8988T (cell line): ENCODE measurements at places on chromosomes 16 and 17.

GRCh38 chr16:71780521-71781089 lies 28.0 kb downstream of the AP1G1 start:
- no peak for DNase-seq

- DNase-seq = no peak
Observed at GRCh38 chr17:54153423-54153822, 330.7 kb downstream of the KIF2B start.

- DNase-seq = no peak
Observed at GRCh38 chr16:47506800-47507199, 45.7 kb downstream of the PHKB start.

- no peak for DNase-seq
Observed at GRCh38 chr16:72428681-72429376, 256.9 kb upstream of the PMFBP1 start.

DNA sequence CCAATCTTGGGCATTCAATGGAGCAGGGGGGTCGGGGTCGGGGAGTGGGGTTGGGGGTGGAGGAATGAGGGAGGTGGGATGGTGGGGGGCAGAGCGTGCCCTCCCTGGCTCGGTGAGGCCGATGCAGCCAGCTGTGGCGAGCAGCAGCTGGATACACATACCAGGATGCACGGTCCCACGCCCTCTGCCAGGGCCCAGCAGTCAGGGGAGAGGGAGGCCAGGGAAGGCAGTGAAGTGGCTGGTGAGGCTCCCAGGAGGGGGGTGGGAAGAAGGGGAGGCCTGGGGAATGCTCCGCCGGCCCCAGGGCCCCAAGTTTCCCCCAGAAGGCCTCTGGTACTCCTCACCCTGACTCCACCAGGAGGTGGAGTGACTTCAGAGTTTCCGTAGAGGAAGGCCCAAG lies 77.6 kb upstream of the LHX1 start:
- DNase-seq = no peak

- DNase-seq = no peak
Observed at GRCh38 chr17:13647543-13648021, 45.9 kb upstream of the HS3ST3A1 start.

GRCh38 chr16:14301169-14302030 lies 230.3 kb downstream of the MRTFB start:
- DNase-seq = no peak

DNA sequence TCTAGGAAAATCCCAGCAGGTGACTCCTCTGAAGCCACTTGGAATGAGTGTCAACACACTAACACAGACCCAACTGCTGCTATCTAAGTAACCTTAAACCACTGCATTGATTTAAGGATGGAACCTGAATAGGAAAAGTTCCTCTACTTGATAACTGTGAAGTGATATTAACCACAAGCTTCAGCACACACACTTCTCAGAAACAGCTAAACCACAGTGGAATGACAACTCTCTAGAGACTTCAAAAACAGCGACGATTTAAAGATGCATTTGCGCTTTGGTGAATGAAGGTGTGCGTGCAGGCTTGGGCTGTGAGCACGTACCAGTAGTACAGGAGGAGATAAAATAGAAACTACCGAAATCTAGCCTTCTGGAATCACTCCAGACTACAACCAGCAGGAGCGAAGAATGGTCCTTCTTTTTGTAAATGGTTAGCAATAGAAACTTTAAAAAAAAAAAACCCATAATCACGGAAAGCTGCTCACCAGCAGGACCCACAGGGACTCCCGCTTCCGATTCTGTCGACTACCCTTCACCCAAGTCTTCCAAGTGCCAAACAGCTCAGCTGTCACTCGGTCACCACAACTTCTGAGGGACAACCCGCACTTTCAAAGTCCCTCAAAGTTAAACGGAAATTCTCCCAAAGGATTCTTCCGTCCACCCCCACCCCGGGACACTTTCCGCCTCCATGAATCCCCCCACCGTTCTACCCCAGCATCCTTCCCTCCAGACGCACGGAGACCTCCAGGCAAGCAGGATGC lies 137.7 kb upstream of the CORO6 start:
- DNase-seq = no peak

GRCh38 chr17:78828470-78829185 lies 12.0 kb downstream of the USP36 start:
- no peak for DNase-seq

- DNase-seq = no peak
Observed at GRCh38 chr17:32536736-32537643, 50.2 kb downstream of the CDK5R1 start.

DNA sequence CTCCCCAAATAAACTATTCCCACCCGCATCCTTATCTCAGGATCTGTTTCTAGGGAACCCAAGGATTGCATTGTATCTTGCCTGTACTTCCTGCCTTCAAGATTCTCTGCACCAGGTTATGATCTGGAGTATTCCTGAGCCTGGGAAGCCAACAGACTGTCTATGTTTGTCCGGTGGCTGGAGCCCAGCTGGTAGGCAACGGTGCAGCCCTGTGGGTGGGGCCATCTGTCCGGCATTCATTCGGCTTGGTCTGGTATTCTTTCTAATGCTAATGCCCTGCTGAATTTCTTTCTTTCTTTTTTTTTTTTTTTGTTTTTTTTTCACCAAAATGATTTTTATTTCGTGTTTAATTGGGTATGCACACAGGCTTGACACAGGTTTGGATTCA lies 20.7 kb upstream of the TVP23A start:
- DNase-seq = no peak

DNA sequence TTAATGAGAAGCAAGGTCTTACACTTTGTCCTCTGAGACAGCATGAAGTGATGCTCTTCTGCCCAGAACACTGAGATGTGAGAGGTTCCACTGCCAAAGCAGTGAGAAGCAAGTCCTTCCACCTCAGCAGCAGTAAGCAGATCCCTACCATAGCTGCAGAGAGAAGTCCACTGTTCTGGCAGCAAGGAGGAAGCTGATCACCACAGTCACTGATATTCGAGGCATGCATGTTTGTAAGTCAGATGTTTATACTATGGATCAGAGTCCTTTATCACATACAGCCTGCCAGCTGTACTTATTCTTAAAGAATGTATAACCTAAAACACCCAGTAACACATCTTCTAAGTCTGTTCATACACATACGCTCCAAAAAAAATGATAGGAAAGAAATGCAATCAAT lies 18.2 kb upstream of the METTL2A start:
- no peak for DNase-seq

DNA sequence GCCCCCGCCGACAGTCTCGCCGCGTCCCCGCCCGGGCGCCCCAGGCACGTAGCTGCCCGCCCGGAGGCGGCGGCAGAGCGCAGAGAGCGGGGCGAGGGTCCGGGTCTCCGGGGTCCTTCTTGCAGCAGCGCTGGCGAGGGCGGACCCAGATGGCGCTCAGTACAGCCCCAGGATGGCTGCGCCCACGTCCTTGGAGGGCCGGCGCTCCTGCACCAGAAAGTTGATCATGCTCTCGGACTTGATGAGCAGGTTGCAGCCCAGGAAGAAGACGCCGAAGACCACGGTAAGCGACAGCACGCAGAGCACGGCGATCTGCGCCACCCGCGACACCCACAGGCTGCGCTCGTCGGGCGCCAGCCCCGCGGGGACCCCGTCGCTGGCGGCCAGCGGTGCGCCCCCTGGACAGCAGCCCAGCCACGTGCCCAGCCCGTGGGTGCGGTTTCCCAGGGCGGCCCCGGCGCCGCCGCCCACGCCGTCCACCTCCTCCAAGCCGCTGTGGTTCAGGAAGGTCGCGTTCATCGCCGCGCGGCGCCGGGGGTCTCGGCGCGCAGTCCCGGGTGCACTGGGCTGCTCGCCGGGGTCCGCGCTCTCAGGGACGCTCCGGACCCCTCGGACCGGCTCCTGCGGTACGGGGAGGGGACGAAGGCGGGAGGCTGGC lies 435 bp downstream of the RPRML start:
- DNase-seq = no peak

DNA sequence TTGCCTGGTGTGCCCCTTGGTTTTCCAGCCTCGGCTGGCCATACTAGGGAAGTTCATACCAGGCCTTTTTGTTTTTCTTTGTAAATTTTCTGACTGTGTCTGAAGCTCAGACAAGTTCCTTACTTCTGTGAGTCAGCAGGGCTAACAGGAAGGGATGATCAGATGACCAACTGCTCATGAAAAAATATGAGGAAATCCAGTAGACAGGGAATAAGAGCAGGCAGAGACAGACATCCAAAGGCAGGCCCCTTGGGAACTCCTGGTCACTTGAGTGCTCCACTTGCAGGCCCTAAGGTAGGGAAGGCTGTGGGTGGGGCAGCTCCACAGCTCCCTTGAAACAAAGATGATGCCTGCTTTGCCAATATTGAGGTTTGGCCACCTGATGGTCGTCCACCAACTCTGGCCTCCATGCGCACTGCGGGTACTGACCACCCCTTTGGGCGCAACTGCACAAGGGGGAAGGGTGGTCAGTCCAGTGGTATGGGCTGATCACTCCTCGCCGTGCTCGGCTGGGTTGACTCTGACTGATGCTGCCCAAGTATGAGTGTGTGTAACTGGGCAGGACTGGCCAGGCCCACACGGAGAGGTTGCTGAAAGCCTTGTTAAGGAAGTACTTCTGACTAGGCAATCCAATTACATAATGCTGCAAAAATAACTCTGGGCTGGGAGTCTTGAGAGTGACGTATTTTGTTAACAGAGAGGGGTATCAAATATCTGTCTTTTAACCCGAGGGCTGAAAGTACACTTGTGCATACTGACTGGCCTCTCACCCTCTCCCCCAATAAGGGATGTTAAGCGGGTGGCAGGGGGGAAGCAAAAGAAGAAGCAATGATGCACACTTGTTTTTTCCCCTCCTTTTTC lies 20.8 kb upstream of the ZFHX3 start:
- no peak for DNase-seq
